Stimulated activated CD8-positive, alpha-beta memory T cell treated with anti-CD3 and anti-CD28 coated beads, Interleukin-7, amount 100 ng/mL, for 4 hours (primary cell): ENCODE measurements at places on chromosomes 11 and 22.

GRCh38 chr11:90851196-90851595, 628.3 kb upstream of the CHORDC1 start:
- no peak for DNase-seq

DNA sequence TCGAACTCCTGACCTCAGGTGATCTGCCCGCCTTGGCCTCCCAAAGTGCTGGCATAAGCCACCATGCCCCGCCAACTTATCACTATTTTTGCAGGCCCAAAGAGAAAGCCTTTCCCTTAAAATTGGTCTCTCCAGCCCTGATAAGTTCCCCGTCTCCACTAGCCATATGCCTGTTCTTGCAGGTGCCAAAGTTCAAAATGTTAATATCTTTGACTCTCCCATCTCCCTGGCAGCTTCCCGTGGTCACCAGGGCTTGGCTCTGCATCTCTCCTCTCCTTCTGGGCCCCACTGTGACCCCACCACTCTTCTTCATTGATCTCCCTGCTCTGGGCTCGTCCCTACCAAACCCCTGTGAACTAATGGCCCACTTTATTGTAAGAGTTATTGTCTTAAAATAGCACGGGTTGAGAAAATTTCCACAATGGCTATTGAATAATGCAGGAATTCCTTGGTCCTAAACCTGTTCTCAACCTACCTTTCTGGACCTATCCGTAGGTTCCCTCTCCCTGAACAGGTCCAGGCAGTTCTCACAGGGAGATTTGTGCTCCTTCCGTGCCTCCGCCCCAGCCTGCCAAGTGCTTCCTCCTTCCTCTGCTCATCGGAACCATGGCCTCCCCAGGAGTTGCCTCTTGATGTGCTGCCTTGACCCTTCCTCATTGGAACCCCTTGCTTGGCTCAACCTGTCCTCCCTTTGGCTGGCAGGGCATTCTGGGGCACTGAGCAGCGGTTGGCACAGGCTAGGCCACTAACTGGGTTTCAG, 147.5 kb downstream of the DSCAML1 start:
- no peak for DNase-seq

GRCh38 chr11:65471447-65471891, 27.4 kb upstream of the MALAT1 start:
- no peak for DNase-seq

DNA sequence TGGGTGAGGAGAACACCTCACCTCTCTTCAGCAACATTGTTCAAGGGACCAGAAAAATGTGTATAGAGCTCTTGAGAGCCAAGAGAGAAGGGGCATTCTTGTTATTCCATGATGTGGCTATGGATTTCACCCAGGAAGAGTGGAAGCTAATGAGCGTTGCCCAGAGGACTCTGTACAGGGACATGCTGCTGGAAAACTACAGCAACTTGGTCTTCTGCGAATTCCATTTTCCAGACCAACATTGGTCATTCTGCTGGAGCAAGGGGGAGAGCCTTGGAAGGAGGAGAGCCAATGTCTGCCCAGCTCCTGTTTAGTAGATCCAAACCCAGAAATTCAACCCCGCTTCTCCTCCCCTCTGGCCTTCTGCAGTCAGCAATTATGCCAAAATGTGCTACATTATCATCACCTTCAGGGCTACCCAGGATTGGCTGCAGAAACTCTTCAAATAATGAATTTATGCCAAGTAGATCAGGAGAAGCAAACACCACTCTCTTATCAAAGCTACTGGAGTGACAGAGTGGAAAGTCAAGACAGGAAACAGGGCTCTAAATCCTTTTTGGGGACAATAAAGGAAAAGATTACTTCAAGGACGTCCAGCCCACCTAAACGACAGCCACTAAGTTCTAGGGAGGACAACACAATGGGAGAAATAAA, 707.5 kb upstream of the LUZP2 start:
- no peak for DNase-seq

DNA sequence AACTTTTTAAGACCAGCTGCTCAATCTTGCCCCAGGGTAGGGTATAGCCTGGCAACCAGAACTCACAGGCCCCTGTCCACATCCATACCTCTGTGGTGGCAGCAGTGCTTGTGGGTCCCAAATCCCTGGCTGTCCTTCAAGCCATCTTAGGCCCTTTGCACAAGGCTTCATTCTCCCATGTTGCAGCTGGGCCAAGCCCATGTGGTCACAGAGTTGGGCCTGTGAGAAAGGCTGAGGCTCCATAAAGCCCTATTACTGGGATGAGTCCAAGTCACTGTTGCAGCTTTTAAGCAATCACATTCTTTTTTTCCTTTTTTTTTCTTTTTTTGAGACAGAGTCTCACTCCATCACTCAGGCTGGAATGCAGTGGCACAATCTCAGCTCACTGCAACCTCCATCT, 47.9 kb upstream of the SLC25A1 start:
- DNase-seq = no peak

GRCh38 chr11:76782531-76783293, 444 bp upstream of the TSKU start:
- DNase-seq = no peak

GRCh38 chr11:65851811-65852507, 6.0 kb downstream of the CFL1 start:
- DNase-seq = no peak

DNA sequence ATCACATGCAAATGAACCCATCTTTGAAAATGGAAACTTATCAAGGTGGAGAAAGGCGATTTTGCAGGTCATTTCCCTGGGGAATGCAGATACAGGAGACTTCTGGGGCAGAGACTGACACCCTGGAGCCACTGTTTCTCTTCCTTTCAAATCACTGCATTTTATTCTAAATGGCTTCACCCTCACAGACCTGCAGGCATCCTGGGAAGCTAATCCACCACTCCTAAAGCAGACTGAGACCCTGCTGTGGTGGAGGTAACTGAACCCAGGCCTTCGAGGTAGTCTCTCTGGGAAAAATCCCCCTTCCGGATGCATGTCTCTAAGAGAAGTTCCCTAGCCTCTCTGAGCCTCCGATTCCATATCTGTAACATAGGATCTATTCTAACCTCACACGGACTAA, 20.9 kb upstream of the CSNK2A3 start:
- no peak for DNase-seq

GRCh38 chr11:134433251-134433650, 21.2 kb upstream of the B3GAT1 start:
- no peak for DNase-seq

DNA sequence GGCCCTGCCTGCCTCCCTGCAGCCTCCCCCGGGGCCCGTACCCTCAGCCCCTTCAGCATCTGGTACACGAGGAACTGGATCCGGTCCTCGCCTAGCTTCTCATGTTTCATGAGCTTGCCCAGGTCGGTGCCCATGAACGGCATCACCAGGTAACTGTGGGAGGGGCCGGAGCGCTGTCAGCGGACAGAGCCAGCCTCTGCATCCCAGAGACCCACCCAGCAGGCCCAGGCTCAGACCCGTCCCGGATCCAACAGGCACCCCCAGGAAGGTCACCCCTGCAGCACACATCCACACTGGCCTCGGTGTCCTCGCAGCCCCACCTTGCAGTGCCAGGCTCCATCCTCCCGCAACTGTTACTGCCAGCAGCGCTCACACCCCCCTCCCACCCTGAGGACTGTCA, 4.4 kb downstream of the MAPK12 start:
- DNase-seq = no peak

DNA sequence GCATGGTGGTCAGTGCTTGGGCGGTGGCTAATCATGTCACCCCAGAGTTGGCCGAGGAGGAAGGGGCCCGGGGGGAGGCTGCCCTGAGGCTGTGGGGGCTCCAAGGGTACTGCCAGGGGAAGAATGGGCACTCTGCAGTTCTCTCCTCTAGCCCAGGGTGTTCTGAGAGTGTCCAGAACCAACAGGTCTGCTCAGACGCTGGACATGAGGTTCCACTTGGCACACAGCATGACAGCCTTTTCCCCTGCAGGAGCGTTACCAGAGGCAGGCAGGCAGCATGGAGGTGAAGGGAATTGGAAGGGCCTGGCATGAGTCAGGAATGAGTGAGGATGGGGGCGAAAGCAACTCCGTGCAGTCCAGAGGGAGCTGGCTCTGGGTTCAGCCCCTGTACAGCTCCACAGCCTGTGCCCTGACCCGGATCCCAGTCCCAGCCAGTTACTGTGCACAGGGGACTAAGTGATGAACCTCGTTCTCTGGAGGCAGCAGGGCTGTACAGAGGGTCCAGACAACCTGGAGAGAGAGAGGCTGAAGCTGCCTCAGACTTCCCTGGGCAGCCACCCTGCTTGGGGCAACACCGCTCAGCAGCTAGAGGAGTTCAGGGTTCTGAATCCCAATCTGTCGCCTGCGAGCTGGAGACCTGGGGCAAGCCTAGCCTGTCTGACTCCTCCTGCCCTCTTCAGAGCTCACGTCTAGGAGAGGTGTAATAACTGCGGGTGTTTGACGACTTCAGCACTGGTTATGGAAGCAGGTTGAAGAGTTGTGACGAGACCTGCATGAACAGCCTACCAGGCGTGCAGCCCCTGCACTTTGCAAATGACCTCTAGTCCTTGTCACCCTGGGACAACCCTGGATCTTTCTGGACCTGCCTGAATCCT, 14.7 kb upstream of the TUB start:
- no peak for DNase-seq

DNA sequence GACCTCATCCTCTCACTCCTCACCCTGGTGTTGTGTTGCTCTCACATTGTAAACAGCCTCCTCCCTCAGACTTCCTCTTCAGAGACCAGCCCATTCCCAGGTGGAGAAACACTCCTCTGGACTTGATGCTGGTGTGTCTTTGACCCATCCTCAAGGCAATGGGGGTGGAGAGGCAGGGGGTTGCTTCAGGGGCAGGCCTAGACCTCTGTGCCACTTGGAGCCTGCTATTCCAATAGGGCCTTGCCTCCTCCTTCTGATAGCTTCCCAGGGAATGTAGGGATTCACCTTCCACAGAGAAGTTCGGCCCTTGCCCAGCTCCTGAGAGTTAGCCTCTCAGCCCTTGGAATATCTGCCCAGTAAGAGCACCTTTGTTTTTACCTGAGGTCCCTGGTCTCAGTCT, 606.6 kb upstream of the CADM1 start:
- DNase-seq = no peak

GRCh38 chr11:40294349-40294735, 1165.1 kb downstream of the LRRC4C start:
- DNase-seq = no peak

DNA sequence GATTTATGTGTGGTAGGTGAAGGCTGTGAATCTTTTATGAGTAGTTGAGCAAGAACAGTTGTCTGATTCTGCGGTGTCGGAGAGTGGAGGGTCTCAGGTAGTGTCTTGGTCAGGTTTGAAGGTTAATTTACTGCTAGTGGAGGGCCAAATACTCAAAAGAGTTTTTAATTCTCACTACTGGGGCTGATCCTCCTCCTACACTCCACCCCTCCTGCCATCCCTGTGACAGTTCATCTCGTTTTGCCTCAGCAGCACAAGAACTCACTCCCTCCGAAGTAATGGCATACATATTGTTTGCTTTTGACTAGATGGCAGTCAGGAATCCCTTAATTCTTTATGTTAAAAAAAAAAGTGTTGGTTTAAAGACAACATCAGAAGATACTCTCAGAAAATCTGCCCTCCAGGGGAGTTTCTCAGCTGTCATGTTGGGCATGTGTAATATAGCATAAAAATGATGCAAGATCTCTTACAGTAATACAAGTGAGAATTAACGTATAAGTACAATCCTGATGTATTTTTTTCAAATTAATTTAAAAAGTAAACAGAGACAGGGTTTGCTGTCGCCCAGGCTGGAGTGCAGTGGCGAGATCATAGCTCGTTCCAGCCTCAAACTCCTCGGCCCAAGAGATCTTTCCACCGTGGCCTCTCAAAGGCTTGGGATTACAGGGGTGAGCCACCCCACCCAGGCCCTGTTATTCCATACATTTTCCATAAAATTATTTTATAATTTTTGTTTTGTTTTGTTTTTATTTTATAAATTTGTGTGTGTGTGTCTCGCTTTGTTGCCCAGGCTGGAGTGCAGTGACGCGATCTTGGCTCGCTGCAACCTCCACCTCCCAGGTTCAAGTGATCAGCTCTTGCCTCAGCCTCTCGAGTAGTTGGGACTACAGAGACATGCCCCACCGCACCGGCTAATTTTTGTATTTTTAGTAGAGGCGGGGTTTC, 1.3 kb downstream of the FAR1 start:
- no peak for DNase-seq

GRCh38 chr22:25940479-25940878, 198.5 kb downstream of the MYO18B start:
- DNase-seq = no peak

- DNase-seq = no peak
Measured at GRCh38 chr11:3712274-3712673, 41.1 kb upstream of the CHRNA10 start.

GRCh38 chr11:66855574-66856495, 1.0 kb upstream of the LRFN4 start:
- DNase-seq = no peak

DNA sequence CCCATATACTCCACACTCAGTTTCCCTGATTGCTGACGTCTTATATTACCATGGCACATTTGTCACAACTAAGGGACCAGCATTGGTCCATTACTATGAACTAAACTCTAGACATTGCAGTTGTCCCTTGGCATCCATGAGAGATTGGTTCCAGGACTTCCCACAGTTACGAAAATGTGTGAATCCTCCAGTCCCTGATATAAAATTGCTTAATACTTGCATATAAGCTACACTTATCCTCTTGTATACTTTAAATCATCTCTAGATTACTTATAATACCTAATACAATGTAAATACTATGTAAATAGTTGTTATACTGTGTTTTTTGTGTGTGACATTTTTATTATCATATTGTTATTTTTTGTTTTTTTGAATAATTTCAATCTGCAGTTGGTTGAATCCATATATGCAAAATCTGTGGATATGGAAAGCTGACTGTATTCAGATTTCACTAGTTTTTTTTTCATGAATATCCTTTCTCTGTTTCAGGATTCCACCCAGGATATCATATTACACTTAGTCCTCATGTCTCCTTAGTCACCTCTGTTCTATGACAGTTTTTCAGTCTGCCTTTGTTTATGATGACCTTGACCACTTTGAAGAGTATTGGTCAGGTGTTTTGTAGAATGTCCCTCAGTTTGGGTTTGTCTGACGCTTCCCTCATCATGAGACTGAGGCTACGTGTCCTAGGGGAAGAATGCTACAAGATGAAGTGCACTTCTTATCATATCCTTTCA, 55.3 kb downstream of the INSC start:
- DNase-seq = no peak

- DNase-seq = no peak
Measured at GRCh38 chr11:19290356-19290755, 49.6 kb upstream of the E2F8 start.

DNA sequence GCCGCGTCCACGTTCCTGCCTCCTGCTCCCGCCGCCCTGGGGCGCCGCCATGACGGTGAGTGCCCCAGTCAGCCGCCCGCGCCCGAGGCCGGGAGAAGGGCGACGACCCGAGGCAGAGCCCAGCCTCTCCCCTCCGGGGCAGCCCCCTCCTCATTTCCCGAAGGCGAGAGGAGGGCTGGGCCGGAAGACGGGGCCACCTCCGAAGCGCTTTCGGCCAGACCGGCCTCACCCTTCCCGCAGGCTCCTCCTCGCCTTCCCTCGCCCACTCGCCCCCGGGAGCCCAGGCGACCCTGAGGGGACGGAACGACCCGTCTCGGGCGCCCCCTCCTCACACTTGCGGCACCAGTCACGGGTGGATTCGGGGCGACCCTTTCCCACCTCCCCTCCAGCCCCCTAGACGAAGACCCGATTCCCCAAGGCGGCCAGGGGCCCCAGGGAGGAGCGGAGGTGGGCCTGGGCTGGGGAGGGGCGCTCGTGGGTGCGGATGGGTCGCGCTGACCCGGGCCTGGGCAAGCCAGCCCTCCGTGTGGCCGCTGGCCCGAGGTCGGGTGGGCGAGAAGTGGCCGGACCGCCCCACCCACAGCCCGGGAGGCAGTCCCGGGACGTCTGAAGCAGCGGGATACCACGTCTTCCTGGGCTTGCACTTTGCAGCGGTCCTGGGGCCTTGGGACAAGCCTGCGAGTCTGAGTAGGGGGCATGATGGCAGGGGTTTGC, 49.7 kb downstream of the TRIOBP start:
- DNase-seq = no peak
